ENCODE measurements at places on chromosomes 7 and 10.
A peak's percentile ranks its signal among the peaks of the same experiment; 100 is the strongest.

GRCh38 chr10:13348216-13349017 is at the start of gene SEPHS1:
SEPHS1 (minus strand) TSS chr10:13348293; CDS start chr10:13344950, 3,343 bp downstream.
- peak; percentile 68 for DNase-seq

GRCh38 chr10:101290881-101291280 is 61.6 kb upstream of the LBX1 start:
- DNase-seq: no peak

GRCh38 chr10:80471001-80471400 is 16.9 kb downstream of the TSPAN14 start:
- DNase-seq: no peak

DNA sequence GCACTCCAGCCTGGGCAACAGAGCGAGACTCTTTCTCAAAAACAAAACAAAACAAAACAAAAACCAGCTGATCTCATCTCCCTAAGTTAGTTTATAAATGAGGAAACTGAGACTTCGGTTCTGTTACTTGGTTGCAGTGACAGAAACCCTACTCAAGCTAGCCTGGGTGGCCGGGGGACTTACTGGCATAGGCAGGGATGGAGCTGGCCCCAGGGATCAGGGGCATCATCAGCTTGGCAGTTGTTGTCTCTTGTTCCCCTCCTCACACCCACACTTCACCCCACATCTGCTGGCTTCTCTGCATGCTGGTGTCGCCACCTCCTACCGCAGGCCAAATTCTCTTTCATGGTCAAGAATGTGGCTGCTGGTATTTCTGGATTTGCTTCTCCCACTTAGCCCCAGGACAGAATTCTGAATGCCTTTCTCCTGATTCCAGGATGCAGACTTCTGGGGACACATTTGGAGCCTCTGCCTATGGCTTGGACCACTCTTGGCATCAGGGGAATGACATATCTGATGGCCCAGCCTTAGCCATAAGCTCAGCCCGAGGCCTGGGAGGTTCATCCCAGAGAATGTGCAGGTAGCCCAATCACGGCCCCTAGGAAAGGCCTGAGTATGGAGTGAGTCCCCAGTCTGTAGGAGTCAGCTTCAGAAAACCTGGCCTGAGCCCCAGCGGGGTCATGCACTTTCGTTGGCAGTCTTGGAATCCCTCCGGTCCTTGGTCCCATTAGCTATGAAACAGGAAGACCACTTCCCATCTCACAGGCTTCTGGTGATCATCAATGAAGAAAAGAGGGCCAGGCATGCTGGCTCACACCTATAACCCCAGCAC is 41.6 kb upstream of the CTBP2 start:
- no peak for DNase-seq

GRCh38 chr10:86944471-86944870 is 12.9 kb downstream of the MMRN2 start:
- DNase-seq: peak; percentile 51

- no peak for DNase-seq
Measured at GRCh38 chr7:91162436-91162835, 101.8 kb upstream of the FZD1 start.

GRCh38 chr10:14904316-14904732 is 25.7 kb downstream of the SUV39H2 start:
- peak; percentile 39 for DNase-seq

DNA sequence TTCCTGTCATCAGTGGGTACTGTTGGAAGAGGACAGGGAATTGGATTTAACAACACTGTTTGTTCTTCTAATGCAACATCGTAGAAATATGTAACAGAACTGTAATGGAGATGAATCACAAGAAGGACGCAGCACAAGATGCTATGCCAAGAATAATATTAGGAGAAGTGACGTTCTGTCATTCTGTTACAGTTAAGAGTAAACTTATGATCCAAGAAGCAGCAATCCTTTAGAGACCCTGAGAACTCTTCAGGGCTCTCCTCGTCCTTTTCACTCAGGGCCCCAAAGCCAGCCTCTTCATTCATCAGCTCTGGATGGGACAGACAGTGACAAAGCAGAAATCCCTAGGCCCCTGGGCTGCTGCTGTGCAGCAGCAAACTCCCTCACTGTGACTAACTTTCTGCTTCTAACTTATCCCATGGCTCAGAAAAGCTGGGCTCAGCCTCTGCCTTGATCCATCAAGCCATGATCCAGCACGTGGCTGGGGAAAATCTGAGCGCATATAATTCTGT is 8.7 kb upstream of the IL6 start:
- DNase-seq: peak; percentile 89

GRCh38 chr7:116726149-116726548 is 54.2 kb downstream of the MET start:
- no peak for DNase-seq

DNA sequence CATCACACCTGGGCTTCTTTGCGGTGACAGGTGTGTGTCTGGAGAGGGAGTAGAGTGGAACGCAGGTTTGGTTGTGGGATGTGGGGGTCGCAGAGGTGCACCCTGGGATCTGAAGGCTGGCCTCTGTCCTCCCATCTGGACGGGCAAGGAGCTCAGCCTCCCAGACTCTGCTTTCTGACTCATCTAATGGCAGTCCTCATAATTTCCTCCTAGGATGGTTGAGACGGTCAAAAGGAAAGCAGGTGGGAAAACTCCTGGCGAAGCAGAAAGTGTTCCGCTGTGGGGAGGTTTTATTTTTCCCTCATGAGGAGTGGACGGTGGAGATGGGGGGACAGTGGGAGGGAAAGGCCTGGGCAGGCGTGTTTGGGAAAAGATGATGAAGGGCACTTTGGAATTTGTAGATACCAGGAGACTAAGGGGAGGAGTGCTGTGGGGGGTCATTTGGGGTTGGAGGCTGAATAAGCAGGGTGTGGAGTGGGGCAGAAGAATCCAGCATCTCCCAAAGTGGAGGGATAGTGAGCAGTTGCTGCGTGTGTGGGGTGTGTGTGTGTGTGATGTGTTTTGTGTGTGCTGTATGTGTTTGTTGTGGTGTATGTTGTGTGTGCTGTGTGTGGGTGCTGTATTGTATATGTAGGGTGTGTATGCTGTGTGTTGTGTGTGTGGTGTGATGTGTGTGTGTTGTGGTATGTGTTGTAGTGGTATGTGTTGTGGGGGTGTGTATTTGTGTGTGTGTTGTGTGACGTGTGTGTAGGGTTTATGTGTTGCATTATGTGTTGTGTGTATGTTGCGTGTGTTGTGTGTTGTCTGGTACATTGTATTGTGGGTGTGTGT is 97.2 kb upstream of the PODXL start:
- DNase-seq: peak; percentile 31

- no peak for DNase-seq
Measured at GRCh38 chr10:30158325-30158960, 99.1 kb upstream of the JCAD start.

- DNase-seq: peak; percentile 67
Measured at GRCh38 chr10:79241990-79242619, 105.2 kb upstream of the PPIF start.

GRCh38 chr10:121722665-121723064 is 124.4 kb upstream of the FGFR2 start:
- peak; percentile 13 for DNase-seq

GRCh38 chr7:130894146-130894908 is 160.3 kb upstream of the KLF14 start:
- DNase-seq: no peak

GRCh38 chr10:31460242-31460641 is 141.2 kb downstream of the ZEB1 start:
- DNase-seq: no peak

DNA sequence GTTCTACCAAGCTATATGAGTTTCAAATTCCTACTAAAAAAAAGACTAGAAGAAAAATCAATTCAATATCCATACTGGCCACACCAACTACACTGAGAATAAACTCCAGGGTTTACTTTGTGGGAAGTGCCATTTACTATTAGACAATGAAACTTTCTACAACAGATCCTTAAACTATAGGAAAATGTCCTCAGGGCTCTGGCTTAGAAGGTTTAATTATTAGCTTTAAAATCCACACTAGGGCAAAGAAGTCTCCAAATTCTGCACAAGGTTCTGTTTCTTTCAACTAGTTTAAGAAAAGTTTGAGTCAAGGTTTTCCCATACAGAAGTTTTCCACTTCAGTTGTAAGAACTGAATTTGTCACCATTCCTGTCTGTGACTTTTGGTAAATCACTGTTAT is 231.7 kb upstream of the CCDC6 start:
- no peak for DNase-seq

DNA sequence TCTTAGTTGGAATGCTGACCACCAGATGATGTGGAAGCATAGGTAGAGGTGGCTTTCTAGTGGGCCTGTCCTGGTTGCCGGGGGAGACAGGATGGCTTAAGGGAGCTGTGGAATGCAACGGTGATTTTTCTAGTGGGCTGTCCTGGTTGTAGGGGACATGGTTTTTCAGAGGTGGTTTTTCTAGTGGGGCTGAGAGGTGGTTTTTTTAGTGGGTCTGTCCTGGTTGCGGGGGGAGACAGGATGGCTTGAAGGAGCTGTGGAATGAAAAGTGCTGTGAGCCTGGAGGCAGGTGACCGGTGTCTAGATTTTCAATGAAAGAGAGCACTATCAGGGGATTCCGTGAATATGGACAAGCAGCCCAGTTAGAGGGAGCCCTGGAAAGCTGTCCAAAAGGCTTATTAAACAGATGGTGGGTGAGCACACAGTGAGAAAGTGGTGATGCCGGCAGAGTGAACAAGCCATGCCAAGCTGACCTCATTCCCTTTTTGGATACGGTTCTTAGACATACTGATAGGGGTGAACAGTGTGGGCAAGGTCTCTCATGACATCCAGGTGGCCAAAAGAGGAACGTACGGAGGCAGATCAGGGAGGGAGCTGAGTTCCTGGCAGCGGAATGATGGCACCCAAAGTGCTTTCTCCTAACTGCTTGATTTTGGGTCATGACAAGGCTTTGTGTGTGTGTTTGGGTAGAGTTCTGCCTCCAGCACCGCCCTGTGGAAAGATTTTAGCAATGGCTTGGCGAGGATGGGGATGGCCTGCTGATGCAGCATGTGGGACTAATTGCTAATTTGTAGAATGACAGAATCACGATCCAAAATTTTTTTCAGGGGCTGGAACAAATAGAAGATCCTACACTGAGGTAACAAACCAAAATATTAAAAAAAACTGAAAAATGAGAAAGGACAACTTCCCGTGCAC is 126.6 kb downstream of the TMEM178B start:
- DNase-seq: no peak

- DNase-seq: no peak
Measured at GRCh38 chr7:111006040-111006439, 84.9 kb upstream of the LRRN3 start.

- peak; percentile 65 for DNase-seq
Measured at GRCh38 chr10:102358712-102359382, 36.7 kb upstream of the NFKB2 start.

GRCh38 chr7:128849804-128850490 is 12.7 kb upstream of the ATP6V1F start:
- DNase-seq: no peak

- no peak for DNase-seq
Measured at GRCh38 chr10:69326692-69327091, 48.4 kb downstream of the HK1 start.

DNA sequence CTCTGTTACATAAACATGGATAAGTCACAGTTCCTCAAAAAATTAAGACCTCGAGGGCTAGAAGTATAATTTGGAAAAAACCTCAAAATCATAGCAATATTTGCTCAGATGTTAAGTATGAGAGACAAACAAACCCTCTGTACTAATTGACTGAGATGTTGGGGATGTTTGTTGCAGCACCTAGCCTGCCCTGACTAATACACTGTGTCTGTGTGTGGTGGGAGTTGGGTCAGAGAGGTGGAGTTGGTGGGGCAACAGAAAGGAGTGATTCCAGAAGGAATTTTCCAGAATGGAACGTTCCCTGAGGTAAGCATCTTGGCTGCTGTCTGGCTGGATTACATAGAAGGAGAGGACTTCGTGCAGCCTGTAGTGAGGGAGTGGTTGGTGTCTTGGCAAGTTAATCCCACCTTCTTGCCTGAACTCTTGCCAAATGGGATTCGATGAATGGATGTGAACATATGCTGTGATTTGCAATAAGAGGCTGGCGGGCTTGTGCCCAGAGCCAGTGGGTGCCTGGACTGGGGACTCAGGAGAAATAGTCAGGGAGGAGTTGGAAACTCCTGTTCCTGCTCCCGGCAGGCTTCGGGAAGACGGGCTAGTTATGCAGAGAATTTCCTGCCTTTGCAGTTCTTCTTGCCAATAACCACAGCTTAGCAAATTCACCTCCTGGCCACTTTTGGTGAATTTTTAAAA is 9.3 kb upstream of the FAM180A start:
- peak; percentile 95 for DNase-seq

DNA sequence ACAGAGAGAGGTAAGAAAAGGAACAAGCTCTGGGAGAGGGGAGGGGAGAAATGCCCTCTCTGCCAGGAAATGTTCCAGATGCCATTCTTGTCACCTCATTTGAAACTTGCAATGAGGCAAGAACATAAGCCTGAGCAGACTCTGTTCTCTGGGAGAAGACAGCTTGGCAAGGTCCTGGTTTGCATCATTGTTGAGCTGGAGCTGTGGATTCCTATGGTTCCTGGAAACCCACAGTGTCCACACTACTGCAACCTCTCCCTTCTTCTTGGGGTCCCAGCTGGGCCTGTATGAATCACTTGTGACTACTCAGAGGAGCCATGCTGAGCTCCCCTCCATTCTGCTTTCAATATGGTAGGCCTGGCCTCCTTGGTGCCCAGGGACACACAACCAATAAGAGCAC is 60.8 kb upstream of the HECTD2 start:
- DNase-seq: peak; percentile 99

DNA sequence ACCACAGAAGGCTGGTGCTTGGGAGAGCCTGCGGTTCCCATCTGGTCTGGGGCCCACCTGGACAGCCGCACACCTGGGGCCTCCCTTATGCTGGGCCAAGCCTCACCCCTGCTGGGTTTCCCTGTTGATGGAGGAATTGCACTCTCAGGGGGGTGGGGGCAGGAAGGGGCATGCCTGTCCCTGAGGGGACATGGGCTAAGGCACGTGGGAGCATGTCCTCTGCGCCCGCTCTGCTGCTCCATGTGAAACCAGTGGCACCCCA is 43.4 kb downstream of the OAT start:
- DNase-seq: no peak

DNA sequence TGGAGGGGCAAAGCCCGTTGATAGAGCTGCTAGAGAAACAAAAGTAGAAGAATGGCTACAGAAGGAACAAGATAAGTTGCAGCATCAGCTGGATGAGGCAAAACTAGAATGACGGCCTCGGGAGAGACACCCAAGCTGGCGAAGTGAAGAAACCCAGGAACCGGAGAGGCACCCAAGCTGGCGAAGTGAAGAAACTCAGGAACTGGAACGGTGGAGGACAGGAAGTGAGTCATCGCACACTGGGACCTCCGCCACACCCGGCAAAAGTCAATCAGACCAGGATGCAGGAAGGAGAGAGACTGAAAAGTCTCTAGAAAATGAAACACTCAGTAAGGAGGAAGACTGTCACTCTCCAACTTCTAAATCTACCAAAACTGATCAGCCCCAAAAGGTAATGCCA is 133.0 kb upstream of the NEBL start:
- DNase-seq: no peak

DNA sequence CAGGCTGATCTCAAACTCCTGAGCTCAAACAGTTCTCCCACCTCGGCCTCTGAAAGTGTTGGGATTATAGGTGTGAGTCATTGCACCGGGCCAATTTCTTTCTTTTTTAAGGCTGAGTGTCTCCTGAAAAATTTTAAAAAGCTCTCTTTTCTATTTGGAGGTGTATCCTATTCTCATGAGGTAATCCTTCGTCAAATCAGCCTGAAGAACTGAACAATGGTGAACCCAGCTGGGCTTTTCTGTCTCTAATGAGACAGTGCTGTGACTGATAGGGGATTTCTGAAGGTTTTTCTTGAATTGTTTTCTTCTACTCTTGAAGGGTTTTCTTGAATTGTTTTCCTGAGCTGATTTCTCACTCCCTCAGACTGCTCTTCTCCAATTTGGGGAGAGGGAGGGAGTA is 30.9 kb upstream of the CALU start:
- no peak for DNase-seq

- peak; percentile 65 for DNase-seq
Measured at GRCh38 chr10:103451091-103451813, 918 bp downstream of the CALHM2 start.

Data from AG10803 (cell line).